ENCODE measurements at places on chromosomes 1 and 21.

DNA sequence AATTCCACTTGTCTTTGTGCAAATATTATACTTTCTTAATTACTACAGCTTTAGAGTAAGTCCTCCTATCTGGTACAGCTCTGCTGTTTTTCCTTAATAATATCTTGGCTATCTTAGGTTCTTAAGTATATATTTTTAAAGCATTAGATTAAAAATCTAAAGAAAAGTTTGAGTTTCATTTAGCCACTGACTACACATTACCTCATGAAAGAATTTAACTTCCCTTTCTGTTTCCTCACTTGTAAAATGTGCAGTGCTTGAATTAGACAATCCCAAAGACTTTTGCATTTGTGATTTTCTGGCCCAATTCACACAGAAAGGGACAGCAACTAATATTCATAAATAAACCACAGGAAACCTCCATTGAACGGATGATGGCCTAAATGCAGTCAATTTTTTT, 126.4 kb upstream of the SAMSN1 start:
- DNase-seq: no peak

- DNase-seq: peak; percentile 74
Measured at GRCh38 chr1:39657923-39658485, 13.9 kb downstream of the NT5C1A start.

DNA sequence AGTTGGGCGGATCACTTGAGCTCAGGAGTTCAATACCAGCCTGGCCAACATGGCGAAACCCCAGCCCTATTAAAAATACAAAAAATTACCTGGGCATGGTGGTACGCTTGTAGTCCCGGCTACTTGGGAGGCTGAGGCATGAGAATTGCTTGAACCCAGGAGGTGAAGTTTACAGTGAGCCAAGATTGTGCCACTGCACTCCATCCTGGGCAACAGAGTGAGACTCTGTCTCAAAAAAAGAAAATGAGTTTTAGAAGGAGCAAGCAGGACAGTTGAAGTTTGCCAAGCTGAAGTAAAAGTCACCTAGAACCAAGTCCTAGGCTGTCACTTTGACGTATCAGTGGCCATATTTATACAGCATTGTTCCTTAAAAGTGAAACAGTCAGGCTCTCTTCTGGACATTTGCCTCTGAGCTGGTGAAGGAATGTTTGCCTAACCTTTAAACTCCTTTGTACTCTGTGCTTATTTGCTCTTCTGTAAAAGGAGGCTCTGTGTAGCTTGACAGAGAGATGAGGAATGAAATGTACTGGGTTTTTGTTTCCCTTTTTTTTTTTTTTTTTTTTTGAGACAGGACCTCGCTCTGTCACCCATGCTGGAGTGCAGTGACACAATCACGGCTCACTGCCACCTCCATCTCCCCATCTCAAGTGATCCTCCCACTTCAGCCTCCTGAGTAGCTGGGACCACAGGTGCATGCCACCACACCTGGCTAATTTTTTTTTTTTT, 2.8 kb downstream of the RAB4A start:
- no peak for DNase-seq

DNA sequence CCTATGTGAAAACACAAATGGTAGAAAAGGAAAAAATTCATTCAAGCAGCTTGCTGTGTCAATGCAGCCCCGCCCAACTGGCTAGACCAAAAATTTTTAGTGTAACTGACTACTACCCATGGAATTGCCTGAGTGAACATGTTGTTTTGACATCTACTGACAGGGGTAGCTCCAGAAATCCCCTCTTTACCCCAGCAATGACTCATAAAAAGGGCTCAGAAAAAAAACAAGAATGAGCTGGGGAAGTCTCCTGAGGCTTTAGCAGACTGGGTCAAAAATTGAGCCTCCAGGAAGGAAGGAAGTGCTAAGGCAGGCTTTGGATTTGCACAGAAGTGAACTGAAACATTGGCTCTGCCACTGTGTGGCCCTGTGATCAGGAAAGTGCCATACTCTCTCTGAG, 24.4 kb upstream of the FGGY start:
- peak; percentile 50 for DNase-seq

GRCh38 chr1:15848143-15848928, 829 bp downstream of the SPEN start:
- DNase-seq: no peak

DNA sequence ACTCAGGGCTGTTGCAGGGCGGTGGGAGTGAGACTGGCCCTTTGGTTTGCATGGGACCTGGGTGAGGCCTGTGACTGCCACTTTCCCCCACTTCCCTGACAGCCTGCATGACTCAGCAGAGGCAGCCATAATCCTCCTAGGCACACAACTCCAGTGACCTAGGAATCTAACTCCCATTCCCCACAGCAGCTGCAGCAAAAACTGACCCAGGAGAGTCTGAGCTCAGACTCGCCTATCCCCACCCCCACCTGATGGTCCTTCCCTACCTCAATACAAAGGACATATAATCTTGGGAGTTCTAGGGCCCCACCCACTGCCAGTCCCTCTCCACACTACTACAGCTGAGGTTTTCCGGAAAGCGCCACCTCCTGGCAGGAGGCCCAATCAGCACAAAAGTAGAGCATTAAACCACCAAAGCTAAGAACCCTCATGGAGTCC, 26.7 kb downstream of the NDC1 start:
- no peak for DNase-seq

Data from GM20000 (cell line).